ENCODE measurements at places on chromosomes 2 and 18.

GRCh38 chr2:68387408-68388350 lies 22.6 kb downstream of the PLEK start:
- DNase-seq = no peak

GRCh38 chr18:49167084-49167483 lies 216.3 kb upstream of the SMAD7 start:
- no peak for DNase-seq

- DNase-seq = no peak
Measured at GRCh38 chr2:33891616-33892015, 292.5 kb upstream of the FAM98A start.

DNA sequence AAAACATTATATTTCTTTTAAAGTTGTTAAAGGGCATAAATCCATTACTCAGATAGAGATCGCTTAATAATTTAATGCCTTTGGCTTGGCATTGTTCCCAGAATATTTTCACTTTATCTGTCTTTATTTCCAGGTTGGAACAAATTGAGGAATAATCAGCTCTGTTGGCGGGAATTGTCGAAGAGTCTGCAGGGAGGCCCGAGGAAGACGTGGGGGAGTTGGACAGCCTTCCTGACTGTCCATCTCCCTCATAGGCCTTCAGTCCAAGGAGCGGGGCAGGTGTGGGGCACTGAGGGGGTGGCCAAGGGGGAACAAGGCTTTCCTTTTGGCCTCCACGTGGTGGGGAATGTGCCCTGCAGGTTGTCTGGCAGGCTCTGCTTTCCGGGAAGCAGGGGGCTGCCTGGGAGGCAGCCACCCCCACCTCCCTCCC lies 179.6 kb downstream of the ZBTB7C start:
- no peak for DNase-seq

DNA sequence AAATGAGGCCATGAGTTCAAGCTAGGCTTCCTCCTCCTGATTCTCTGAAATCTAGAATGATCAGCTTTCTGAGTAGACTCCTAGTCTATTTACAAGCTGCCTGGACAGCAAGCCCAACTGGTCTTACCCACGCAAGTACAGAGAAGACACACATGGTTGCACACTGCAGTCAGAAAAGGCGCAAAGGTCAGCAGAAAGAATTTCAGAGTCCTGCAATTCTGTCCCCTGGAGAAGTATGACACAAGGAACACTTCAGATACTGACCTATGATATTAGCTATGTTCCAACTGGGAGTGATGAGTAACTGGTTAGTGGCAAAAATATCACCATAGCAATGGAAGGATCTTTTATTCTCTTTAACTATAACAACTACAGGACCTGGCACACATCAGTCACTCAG lies 336.1 kb upstream of the PKDCC start:
- DNase-seq = no peak

DNA sequence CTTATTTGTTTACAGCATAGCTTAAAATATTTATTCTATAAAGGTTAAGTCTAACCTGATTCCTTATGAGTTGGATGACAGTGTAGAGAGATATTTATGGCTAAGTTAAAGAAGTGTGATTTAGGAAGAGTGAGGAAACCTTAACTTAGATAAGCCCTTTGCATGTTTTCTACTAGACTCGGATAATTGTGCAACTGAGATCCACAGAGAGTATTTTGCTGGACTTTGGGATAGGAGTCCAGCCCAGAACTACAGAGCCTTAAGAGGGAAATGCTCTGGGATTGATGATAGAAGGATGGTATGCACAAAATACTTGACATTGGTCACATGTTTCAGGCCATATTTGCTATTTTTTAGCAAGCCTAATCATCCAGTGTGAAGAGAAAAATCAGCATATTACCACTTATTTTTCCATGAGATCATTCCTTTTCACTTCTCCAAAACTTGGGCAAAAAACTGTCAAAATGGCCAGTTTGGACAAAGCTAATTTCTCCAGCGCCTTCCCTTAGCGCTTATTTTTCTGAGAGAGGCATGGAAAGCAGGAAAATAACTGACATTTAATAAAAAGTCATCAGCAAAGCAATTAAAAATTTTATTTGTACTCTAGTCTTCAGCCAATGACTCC lies 3.1 kb downstream of the CD28 start:
- DNase-seq = no peak

- DNase-seq = no peak
Measured at GRCh38 chr2:161190050-161190449, 29.8 kb downstream of the TANK start.

DNA sequence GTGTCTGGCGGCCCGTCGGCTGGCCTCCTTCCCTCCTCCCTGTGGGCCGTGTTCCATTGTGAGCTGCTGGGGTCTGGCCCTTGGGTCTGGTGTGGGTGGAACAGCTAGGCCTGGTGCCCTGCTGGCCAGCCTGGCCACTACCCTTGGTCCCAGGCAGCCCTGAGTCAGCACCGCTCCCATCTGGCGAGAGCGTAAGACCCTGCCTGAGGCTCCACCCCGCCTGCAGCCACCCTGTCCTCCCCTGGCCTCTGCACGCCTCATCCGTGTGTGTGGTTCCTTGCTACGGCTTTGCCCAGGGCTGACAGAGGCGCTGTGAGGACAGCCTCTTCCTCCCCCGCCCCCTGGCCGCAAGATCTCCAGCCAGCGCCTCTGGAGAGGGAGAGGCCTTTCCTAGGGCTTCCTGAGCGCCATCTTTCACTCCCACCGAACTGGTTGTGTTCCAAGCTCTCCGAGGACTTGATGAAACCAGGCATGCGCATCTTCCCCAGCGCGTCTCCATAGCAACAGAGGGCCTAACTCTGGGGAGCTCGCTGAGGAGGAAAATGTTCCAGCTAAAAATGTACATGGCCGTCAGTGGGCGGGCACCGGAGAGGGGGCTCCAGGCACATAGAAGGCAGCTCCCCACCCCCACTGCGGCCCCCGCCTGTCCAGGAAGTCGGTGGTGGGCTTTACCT lies 83.0 kb downstream of the STPG4 start:
- no peak for DNase-seq

DNA sequence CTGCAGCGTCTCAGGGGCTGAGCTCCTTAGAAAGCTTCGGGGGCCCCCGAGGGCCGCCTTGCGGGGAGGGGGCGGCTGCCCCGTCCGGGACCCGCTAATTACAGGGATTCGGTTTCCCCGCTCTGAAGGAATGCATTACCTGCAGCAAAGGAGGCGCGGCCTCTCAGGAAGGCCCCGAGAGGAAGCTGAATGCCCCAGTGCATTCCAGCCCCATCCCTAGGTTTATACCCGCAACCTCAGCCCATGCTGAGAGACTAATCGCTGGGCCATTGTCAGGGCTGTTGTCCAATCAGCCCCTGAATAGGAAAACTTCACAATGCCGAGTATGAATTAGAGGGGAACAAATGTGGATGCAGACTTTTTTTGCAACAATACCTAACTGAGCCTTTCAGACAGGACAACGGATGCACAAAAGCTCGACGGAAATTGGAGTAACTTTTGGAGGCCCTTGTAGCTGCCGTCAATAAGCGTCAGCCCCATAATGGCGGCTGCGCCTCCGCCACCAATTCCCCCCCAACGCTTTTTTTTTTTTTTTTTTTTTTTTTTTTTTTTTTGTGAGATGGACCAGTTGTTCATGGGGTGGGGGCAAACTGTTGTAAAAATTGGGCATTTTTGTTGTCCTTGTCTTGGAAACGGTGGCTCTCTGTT lies 138.6 kb upstream of the SIX3 start:
- no peak for DNase-seq

DNA sequence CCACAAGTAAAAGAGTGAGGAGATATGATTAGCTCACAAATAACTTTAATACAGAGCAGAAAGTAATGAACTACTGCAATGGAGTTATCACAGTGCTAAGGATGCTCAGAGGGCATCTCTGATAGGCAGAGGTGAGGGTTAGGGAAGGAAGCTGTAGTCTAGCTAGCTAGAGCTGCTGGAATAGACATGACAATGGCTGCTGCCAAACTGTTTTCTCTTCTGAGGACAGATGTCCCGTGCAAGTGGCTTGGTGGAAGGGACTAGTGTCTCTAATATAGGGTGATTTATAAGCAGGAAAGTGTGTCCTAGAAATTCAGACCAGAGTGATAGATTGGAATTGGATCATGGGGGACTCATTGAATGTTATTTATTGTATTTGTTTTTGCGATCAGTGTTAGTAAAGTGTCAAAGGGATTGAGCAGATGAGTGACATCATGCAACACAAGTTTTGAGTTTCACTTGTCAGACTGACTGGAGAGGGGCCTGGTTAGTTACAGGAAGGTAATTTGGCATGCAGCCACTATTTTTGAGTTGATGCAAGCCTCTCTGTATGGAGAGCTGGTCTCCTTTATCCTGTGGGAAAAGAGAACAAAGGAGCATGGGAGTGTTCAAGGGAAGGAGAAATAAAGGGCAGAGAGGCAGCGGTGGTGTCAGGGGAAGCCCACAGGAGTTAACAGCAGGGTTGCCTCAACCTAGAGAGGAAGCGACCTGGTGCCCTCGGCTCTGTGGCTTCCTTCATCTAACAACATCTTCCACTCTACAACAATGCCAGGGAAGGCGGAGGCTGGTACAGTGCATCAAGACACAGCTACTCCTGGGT lies 1.9 kb downstream of the CTLA4 start:
- DNase-seq = peak; percentile 11

DNA sequence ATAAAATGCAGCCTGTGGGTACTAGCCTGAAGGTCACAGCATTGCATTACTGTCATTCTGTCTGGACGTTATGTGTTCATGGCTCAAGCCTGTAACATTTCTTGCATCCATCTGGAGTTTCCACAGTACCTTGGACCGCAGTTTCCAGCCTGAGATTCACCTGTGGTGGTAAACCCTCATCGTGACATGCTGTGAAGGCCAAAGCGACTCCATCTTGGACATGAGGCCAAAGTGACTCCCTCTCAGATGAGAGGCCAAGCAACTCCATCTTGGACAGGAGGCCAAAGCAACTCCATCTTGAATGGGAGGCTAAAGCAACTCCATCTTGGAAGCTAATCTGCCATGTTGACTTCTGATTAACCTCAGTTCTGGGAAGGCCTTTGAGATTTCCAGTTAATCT lies 257.7 kb upstream of the MYT1L start:
- no peak for DNase-seq

GRCh38 chr2:118978064-118978463 lies 36.1 kb downstream of the MARCO start:
- no peak for DNase-seq

DNA sequence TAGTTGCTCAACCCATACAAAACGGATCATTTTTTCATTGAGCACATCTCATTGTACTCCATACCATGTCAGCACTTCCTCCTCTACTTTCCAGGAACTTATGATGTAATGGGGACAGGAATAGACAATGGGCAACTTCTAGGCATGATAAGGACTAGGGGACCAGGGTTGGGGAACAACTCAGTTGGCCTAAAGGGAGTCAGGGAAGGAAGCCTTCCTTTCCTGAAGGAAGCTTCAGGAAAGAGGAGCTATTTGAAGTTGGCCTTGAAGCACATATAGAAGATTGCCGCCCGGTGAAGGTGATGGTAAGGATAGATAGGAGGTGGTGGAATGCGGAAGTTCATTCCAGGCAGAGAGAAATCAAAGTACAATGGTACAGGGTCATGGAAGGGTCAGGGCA lies 283.9 kb downstream of the SLC8A1 start:
- no peak for DNase-seq

- DNase-seq = no peak
Measured at GRCh38 chr2:217075268-217076057, 215.6 kb upstream of the TNP1 start.

- DNase-seq = no peak
Measured at GRCh38 chr2:29723255-29724001, 198.0 kb downstream of the ALK start.

All from stimulated activated CD8-positive, alpha-beta memory T cell treated with anti-CD3 and anti-CD28 coated beads, Interleukin-2, amount 100 ng/mL, for 1 hour (primary cell).